ENCODE measurements at places on chromosomes 11 and 22.

DNA sequence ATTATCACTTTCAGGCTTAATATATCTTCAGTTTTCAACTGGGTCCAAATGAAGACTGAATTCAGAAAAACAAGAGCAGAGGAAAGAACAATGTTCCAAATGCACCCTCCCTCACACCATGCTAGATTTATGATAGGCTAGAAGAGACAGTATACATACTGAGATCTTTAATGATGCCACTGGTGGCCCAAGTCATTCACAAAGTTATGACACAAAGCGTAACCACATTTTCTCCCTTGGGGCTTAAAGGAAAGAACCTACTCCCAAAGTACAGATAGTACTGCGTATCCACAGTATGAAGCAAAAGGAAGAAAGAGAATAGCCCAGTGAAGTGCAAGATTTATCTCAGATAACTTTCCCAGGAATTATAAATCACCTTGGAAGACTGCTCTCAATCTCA, 10.9 kb upstream of the SOX6 start:
- DNase-seq = no peak

GRCh38 chr22:23673050-23673620, 17.7 kb upstream of the RGL4 start:
- no peak for DNase-seq

DNA sequence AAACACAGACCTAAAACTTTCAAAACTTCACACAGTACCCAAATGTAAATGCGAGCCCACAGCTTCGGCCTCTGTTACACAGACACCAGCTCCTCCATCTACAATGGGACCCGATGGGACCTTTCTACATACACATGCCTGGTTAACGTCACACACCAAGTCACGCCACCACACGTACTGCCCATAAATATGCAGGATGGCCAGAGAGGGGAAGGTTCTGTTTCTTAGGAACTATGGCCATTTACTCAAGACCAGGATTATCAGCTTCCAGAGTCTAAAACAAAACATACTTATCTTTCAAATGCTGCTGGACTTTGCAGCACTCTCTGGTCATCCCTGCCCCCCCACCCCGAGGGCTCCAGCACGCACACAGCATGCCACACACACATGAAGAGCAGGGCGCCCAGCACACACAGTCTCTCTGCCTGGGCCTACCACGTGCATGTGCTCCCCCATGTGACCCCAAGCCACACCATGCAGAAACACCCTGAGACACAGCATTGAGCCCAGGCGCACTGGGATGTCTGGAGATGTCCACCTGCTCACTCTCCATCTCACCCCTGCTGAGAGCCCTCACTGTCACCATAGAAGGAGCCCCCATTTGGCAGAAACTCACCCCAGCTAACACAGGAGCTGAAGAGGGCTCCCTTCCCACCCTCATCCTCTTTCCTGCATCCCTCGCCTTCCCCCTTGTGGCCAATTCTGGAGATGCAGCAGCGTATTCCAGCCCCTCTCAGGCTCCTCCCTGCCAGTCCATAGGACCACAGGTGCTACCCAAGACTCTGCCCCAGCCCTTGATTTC, 61.8 kb downstream of the SLC22A12 start:
- peak; percentile 74 for DNase-seq

GRCh38 chr22:31138126-31138525, 2.2 kb downstream of the PLA2G3 start:
- DNase-seq = no peak

DNA sequence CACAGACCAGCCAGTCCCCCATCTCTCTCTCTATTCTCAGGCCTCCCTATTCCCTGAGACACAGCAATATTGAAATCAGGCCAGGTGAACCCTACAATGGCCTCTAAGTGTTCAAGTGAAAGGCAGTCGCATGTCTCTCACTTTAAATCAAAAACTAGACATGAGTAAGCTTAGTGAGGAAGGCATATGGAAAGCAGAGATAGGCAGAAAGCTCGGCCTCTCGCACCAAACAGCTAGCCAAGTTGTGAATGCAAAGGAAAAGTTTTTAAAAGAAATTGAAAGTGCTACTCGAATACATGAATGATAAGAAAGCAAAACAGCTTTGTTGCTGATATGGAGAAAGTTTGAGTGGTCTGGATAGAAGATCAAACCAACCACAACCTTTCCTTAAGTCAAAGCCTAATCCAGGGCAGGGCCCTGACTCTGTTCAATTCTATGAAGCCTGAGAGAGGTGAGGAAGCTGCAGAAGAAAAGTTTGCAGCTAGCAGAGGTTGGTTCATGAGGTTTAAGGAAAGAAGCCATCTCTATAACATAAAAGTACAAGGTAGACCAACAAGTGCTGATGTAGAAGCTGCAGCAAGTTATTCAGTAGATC, 19.8 kb upstream of the MPZL2 start:
- no peak for DNase-seq

DNA sequence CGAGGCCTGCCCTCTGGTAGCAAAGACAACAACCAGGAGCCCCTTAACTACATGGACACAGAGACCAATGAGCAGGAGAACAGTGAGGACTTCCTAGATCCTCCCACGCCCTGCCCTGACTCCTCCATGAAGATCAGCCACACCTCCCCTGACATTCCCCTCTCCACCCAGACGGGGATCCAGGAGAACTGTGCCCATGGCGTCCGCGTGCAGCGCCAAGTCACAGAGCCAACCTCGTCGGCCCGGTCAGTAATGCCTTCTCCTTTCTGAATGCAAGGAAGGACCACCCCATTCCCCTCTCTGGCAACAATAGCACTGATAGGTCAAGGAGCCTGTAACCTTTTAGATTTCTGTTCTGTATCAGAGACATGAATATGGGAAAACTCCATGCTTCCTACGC, 51.4 kb downstream of the SYT9 start:
- DNase-seq = no peak

DNA sequence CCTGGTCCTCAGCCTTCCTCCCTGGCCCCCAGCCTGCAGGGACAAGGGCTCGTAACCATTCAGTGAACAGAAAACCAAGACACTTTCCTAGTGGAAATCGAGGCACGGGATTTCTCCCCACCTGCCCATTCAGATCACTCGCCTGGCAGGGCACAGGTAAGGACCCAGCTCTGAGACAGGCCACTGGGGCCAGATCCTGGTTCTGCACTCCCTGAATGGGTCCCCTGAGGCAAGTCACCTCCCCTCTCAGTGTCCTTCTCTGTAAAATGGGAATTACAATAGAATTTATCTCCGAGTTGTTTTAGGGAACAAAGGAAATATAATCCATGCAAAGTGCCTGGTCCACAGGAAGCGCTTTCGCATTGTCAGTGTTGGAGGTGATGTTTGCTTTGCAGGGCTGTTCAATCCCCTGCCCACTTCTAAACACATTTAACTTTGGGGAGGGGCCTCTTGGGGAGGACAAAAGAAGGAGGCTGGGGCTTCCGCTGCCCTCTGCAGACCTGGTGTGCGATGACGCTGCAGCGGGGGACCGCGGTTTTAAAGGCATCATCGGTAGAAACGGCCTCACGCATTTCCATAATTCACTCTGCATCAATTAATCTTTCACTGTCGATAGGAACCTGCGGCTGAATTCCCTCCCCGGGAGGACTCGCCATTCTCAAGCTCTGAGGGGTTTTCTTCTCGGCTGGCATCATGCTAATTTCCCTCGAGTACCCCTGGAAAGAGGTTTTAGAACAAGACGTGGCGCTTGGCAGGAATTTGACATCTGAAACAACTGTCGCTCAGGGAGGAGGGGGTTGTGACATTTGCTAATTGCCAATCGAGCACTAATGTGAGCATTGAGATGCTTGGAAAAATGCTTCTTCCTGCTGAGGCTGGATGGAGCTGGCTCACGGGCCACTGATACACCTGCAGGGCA, 70.4 kb upstream of the FGF3 start:
- DNase-seq = no peak

GRCh38 chr11:64347193-64347867, 7.3 kb downstream of the CCDC88B start:
- DNase-seq = no peak

Measured in stimulated activated CD4-positive, alpha-beta T cell treated with anti-CD3 and anti-CD28 coated beads, Interleukin-1b, Interleukin-23, amount 100 ng/mL, for 1 hour (primary cell).